Esophagus (tissue), 2 donors: ENCODE measurements at places on chromosomes 4 and X. TPM values are rescaled to one million over a fixed set of nuclear protein-coding genes. Genes with fewer than 3 reads are reported as not detected.

HGFAC gene
- polyA plus RNA-seq = 0.53 TPM

PFKFB1 gene
- polyA plus RNA-seq = 0.11 TPM

MAGEC2 gene
- not detected for polyA plus RNA-seq

ANOS1 gene
- 0.55 TPM for polyA plus RNA-seq

NR3C2 gene
- 0.67 TPM for polyA plus RNA-seq

PHOX2B gene
- not detected for polyA plus RNA-seq

ZNF630 gene
- polyA plus RNA-seq = 1.5 TPM
